ENCODE measurements at places on chromosomes 3 and 15. TPM values are rescaled to one million over a fixed set of nuclear protein-coding genes. Genes with fewer than 3 reads are reported as not detected.

PLIN1 gene
- 0.45 TPM for total RNA-seq

RAD51 gene
- total RNA-seq = 2.4 TPM

ROPN1 gene
- total RNA-seq = not detected

C3orf22 gene
- total RNA-seq = 0.18 TPM

PLXNB1 gene
- 85.4 TPM for total RNA-seq

CPLX3 gene
- total RNA-seq = 1.00 TPM

All from cerebellum (tissue), 4 donors.